Uterine smooth muscle cell (primary cell): ENCODE measurements at places on chromosomes 4 and X. TPM values are rescaled to one million over a fixed set of nuclear protein-coding genes. Genes with fewer than 3 reads are reported as not detected.

Gene RPL9
- 2,337 and 2,625 TPM in 2 replicates for total RNA-seq

Gene FAM236D
- not detected in 2 replicates for total RNA-seq

Gene HAND2
- total RNA-seq = 22.7 and 26.9 TPM in 2 replicates

Gene EVC2
- total RNA-seq = 10.0 and 16.4 TPM in 2 replicates

Gene P2RY4
- under 0.01 TPM in 1 of 2 replicates, not detected in the other for total RNA-seq

Gene SOD3
- total RNA-seq = 5.2 and 19.5 TPM in 2 replicates

Gene CT45A2
- total RNA-seq = not detected in 2 replicates

Gene CDKL2
- total RNA-seq = 2.5 and 4.6 TPM in 2 replicates

Gene SPOCK3
- total RNA-seq = 1.4 and 1.7 TPM in 2 replicates

Gene SMIM10
- total RNA-seq = 5.4 and 5.9 TPM in 2 replicates

Gene TMPRSS11F
- total RNA-seq = not detected in 2 replicates

Gene AMBN
- not detected in 2 replicates for total RNA-seq

Gene KANTR
- total RNA-seq = 10.1 and 10.3 TPM in 2 replicates

Gene COL4A6
- 3.8 and 4.1 TPM in 2 replicates for total RNA-seq
